ENCODE measurements at places on chromosomes 4 and X. TPM values are rescaled to one million over a fixed set of nuclear protein-coding genes. Genes with fewer than 3 reads are reported as not detected.

The FGB gene
- total RNA-seq: not detected

DNA sequence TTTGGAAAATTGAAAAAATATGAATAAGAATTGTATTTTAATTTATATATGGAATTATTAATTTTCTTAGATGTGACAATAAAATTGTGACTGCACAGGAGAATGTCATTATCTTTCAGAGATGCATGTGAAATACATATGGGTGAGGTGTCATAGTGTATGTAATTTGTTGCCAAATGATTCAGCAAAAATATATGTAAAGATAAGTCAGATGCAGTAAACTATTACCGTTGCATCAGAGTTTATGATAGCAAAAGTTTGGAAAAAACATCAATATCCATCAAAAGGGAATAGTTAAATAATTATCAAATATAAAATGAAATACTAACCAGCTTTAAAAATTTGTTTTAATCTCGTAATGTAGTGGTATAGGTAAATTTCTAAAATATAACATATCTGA lies 10.4 kb upstream of the SLC7A11 start:
- no peak overlapping the region for H3K27ac ChIP-seq
- H3K4me3 ChIP-seq: no peak overlapping the region
- no peak for DNase-seq
- H3K36me3 ChIP-seq: no peaks in the 10 kb centered on the region

The SYTL5 gene
- not detected for total RNA-seq

The IGSF1 gene
- total RNA-seq: not detected

- H3K4me3 ChIP-seq: no peak overlapping the region
- H3K4me1 ChIP-seq: no peaks in the 10 kb centered on the region
- no peak overlapping the region for H3K27ac ChIP-seq
- no peak for DNase-seq
- H3K27me3 ChIP-seq: no peaks in the 10 kb centered on the region
Measured at GRCh38 chr4:30495251-30495650, 224.9 kb upstream of the PCDH7 start.

DNA sequence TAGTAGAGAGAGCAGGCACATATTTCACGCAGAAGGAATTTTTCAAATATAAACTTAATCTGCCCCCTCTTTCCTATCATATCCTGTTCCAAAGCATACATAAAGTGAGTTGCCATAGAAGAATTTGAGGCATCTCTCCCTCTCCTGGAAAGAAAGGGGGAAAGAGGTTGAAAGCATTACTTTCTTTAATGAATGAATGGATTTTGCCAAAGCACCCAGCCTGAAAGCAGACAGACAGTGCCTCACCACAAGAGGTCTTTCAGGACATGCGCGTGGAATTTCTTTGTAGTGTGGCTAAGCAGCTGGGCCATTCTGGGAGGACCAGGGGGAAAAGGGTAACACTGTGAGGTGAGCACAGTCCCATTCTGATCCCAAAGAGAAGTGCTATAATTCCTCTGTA lies 651.4 kb downstream of the IQCM start:
- no peaks in the 10 kb centered on the region for H3K4me1 ChIP-seq
- no peak overlapping the region for H3K4me3 ChIP-seq
- no peak for DNase-seq
- peaks cover 2% of the 10 kb centered on the region for H3K27me3 ChIP-seq
- no peak overlapping the region for H3K27ac ChIP-seq

- no peaks in the 10 kb centered on the region for H3K4me1 ChIP-seq
- peaks cover 13% of the 10 kb centered on the region for H3K27me3 ChIP-seq
- no peak overlapping the region for H3K4me3 ChIP-seq
- no peak for DNase-seq
Measured at GRCh38 chrX:74931214-74931613, 6.0 kb upstream of the NEXMIF start.

DNA sequence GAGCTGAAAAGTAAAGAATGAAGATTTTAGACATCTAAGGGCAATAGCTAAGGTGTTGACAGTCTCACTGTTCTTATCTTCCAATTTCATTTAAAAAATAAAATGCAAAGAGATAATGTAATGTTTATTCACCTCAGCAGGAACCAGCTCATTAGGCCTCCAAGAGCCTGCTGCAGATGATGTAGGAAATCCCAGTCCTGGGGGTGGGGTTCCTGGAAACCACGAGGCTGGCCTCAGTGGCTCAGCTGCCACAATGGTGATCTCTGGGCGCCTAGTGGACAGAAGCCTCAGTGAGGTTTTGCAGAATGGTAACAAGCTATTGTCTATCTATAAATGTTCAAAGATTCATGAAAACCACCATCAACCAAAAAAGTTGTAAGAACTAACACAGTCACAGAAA lies 77.3 kb downstream of the RPS3A start:
- H3K4me3 ChIP-seq: no peak overlapping the region
- no peak overlapping the region for H3K27ac ChIP-seq
- H3K27me3 ChIP-seq: peaks cover 13% of the 10 kb centered on the region

DNA sequence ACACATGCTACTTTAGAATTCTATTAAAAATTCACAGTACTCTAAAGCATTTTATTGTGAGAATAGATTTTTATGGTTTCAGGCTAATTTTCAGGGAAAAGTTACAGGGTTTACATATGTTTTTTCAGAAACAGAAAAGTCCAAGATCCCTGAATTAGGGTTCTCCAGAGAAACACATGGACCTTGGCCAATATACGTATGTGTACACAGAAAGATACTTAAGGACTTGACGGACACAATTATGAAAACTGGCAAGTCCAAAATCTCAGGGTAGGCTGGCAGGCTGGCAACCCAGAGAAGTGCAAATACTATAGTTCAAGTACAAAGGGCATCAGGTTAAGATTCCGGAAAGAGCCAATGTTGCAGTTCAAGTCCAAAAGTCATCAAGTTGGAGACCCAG lies 1897.8 kb upstream of the PCDH10 start:
- no peak overlapping the region for H3K27ac ChIP-seq
- no peaks in the 10 kb centered on the region for H3K27me3 ChIP-seq
- no peaks in the 10 kb centered on the region for H3K4me1 ChIP-seq

DNA sequence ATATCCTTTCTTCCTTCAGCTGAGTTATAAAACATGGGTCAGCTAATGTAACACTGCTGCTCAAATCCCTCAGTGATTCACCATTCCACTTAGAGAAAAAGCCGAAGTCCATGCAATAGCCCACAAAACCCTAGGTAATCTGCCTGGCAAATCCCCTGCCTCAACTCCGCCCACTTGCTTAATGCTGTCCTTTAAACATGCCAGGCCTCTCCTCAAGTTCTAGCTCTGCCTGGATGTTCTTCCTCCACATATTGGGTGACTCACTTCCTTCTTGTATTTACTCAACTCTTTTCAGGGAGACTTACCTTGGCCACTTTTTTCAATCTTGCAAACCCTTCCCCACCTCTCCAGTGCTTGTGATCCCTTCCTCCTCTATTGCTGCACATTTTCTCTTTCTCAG lies 89.8 kb downstream of the EMCN start:
- H3K36me3 ChIP-seq: no peaks in the 10 kb centered on the region
- peaks cover 4% of the 10 kb centered on the region for H3K27me3 ChIP-seq
- no peak overlapping the region for H3K27ac ChIP-seq
- no peak overlapping the region for H3K4me3 ChIP-seq
- no peak for DNase-seq

DNA sequence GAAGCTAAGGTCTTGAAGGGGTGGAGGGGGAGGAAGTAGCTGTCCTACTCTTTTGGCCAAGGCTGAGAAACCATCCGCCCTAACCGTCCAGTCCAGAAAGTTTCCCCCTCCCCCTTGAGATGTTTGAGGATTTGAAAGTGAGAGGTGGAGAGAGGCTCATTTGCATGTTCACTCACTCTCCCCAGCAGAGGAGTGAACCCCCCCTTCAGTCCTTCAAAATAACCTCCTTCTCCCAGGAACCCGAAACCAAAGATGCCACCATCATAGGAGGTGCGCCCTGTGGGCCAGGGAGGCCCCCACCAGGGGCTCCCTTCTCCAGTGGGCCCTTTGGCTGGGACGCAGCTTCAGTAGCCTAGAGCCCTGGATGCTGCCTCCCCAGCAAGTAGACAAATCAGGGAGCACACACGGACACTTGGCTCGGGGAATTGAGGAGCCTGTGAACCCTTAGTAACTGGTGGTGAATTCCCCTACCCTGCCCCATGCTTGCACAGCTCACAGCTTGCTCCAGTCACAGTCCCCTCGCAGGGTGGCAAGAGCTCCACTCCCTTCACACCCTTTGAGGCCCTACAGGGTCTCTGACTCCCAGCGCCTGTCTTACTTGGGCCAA lies 25.6 kb downstream of the ELF4 start:
- DNase-seq: no peak
- peak overlapping the region; percentile 93 for H3K4me3 ChIP-seq
- H3K27me3 ChIP-seq: no peaks in the 10 kb centered on the region
- H3K36me3 ChIP-seq: no peaks in the 10 kb centered on the region
- H3K27ac ChIP-seq: peak overlapping the region; percentile 97

DNA sequence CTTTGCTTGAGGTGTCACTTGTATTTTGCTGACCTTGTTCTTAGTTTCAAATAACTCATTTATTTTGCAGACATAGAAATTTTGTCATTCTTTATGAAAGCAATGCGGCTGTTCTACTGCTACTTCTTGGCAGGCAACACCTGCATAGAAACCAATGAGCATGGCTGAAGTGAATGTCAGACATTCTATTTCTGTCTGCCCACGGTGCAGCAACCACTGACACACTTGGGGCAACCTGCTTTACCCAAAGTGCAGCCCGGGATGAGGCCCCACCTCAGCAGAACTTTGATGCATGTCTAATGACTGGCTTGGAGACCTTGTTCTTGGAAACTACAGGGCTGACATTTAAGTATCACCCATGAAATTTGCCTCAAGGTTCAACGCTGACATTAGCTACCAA lies 93.6 kb downstream of the RBM47 start:
- no peaks in the 10 kb centered on the region for H3K4me1 ChIP-seq
- no peaks in the 10 kb centered on the region for H3K27me3 ChIP-seq
- no peak overlapping the region for H3K27ac ChIP-seq
- DNase-seq: no peak
- no peaks in the 10 kb centered on the region for H3K36me3 ChIP-seq

The RBM46 gene
- not detected for total RNA-seq

The SYN1 gene
- total RNA-seq: 1.2 TPM

All from naive thymus-derived CD8-positive, alpha-beta T cell (primary cell).